ENCODE measurements at places on chromosomes 5 and 9.

DNA sequence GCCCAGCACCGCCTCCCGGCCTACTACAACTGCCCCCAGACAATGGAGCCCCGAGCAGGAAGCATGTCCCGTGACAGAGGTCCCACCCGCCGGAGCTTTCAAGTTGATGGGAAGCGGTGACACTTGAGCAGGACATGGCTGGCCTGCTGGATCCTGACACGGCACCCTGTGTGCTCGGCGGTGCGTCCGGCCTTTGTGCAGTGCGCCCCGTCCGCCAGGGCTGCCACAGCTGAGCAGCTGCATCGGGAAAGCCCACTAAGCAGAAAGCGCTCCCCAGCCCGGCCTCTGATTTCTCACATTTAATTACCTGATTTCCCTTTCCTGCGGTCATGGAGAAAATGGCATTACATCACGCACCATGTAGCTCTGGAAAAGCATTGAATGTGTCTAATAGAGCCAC is 611.9 kb downstream of the IRX1 start:
- DNase-seq, result no peak

DNA sequence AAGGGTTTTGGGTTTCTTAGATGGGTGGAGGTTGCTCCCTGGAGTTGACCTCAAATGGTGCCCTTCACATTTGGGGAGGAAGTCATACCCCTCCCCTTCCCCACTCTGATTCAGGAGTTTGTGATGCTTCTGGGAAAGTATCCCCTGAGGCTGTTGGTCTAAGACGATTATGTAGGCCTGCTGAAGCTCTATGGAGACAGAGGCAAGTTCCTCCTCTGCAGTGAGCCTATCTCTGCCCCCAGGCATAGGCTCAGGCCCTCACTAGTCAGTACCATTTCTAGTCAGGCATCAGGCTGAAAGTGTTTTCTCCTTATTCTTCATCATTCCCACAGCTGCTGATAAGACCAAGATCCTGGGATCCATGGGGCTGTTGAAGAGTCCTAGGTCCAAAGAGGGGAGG is 271.6 kb upstream of the NUDT12 start:
- DNase-seq, result no peak

DNA sequence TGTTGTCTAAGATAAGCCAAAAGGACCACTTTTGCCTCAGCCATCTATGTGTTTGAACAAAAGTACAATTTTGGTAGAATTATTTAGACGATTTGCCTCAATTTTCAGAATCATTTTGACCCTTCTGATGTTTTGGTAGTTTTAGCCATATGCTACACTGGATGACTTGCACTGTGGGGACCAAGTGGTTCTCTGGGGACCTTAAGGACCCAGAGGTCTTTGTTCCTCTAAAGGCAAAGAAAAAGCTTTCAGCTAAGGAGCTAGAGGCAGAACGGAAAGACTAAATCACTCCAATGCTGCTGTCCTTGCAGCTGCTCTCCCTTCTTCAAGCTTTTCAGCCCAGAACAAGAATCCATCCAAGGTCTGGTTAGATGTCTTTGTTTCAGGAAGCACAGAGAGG is 51.0 kb upstream of the APC start:
- no peak for DNase-seq

DNA sequence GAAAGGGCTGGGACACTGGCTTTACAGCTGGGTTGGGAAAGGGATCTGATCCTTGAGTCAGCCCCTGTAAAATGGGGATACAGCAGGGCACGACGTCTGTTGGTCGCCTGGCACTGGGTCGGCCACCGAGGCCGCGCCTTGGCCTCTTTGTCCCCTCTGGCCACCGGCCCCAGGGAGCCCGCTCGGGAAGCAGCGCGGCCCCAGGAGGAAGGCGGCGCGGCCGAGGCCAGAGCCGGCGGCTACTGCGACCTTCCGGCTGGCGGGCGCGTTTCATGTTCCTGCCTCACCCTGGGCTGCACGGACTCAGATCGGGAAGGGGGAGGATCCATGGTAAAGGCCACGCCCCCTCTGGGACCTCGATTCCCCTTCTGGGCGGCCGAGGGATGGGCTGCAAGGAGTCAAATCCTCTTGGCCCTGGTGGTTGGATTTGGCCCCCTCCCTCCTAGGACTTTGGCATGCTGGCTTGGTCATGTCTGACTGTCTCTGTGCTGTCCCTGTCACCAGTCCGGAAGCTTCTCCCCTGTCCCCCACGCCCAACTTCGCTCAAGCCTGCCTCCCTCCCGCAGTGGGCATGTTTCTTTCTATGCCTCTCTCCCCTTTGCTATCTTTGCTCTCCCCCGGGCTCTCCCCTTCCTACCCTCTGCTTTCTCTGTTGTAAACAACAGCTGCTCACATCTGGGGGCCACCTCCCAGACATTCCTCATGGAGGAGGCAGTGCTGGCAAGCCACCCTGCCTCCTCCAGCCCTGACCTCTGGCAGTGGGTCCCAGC is 25.8 kb downstream of the FPGS start:
- no peak for DNase-seq

- no peak for DNase-seq
Measured at GRCh38 chr9:78856144-78856543, 559.2 kb downstream of the PSAT1 start.

DNA sequence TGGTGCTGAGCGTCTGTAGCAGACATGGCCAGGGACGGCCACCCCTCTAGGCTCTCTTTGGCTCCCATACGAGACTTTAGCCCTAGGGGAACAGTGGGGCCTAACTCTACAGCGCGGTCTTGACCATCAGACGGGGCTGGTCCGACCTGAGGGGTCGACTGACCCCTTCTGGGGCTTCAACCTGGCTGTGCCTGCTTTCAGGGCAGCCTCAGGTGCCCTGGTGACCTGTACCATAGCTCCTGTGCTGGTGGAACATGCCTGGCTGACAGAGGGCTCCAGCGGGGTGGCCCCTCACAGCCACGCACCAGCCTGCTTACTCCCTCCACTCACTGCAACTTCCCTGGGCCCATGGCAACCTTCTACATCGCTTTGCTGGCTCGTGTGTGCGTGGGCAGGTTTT is 423.4 kb upstream of the SEMA6A start:
- DNase-seq, result no peak

DNA sequence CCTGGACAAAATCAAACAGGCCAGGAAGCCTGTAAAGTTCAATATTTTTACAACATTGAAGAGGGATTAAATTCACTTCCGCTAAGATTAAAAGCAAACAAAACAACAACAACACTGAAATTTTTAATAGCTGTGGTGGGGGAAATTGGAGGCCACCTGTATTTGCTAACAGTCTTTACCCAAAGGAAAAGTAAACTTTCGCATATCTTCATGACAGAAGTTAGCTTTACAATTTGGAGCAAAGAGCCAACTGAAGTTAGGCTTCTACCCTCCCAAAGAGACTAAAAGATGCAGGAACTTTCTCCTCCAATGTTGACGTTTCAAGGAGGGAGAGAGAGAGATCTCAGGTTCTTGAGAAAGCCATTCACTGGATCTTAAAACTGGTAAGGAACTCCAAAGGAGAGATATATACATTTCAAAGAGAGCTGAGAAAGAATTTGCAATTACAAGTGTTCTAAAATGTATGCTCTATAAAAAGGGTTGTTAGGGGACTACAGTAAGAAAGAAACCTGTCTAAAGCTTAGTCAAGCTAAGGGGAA is 349.2 kb upstream of the CDH9 start:
- DNase-seq, result no peak

DNA sequence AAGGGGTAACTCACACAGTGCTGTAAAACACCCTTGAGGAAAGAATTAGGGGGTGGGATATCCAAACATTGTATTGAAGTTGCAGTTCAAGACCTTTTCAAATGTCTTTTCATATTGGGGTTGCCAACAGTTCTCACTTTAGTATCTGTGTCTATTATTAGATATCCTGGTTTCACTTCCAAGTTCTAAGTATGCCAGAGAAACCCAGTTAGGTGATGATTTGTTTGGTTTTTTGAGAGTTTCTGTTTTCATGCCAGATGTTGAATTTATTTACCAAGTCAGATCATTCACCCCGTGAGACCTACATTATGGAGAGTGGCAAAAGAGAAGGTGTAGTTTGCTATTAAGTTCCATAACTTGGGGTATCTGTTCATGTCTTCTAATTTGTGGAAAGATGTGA is 64.5 kb downstream of the C9orf152 start:
- DNase-seq, result no peak

DNA sequence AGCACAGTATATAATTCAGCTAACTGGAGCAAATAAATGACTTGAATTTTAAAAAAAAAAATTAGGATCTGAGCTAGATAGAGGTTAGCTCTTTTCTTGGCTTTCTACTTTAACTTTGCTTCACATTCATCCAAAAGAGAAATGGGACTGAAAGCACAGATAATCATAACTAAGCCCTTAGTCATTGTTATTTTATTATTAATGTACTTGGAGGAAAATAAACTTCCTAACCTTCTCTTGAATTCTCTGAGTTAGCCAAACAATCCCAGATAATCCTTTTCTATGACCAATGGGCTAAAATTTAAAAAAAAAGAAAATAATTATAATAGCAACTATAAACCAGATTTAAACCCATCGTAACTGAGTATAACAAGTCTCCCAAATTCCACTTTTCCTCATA is 57.6 kb upstream of the RASA1 start:
- DNase-seq, result no peak

- no peak for DNase-seq
Measured at GRCh38 chr5:89120719-89121118, 237.7 kb upstream of the MEF2C start.

DNA sequence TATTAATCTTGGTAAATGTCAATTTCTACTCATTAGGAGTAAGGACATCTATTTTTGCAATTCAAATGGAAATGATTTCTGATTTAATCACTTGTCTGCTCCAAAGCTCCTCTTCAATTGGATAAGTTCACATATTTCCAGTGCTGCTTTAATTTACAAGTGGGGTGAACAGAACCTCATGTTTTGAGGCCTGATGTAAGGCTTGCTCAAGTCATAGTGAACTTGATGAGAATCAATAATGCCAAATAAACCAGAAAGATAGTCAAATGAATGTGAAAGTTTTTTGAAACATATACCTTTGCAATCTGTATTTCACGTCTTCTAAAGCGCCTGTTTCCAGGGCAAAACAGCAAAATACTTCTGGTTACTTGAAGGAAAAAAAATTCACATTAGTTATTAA is 15.4 kb upstream of the ACOT12 start:
- no peak for DNase-seq

GRCh38 chr5:10290438-10290837 is 17.3 kb downstream of the CMBL start:
- no peak for DNase-seq

DNA sequence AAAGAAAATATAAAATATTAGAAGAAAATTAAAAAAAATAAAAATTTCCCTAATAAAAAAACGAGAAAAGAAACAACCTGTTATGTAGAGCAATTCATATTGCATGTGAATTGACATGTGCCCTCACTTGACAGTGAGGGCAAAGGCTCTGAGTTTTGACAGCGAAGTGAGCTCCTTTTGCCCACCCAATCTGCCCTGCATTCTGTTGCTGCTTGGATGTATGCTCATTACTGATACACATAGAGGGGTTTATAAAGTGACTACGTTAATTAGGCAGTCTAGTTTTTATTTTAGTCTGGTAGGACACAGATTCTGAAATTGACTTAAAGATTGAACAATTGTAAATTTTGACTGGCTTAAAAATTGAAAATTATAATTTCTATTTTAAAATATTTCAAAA is 949.4 kb downstream of the TLE4 start:
- no peak for DNase-seq

GRCh38 chr5:9316733-9317132 is 229.1 kb downstream of the SEMA5A start:
- no peak for DNase-seq

DNA sequence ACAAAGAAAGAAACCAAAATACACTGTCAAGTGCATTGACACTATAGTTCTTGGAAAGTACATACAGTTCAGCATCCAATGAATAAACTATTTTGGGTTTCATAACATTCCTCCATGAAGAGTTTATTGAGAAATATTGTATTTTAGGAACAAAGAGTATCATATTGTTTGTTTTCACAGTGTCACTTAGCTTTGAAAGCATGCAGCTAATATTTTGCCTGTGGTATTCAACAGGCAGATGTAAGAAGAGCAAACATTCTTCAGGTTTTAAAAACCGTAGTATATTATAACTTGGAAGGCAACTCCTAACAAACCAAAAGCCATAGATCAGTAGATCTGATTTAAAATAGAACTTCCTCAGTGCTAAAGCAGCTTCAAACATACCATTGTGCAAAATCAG is 4.5 kb downstream of the PRELID2 start:
- DNase-seq, result peak; percentile 43

GRCh38 chr5:177510567-177511053 is 984 bp upstream of the DOK3 start:
- DNase-seq, result peak; percentile 36

GRCh38 chr5:120789918-120790317 is 325.8 kb downstream of the PRR16 start:
- DNase-seq, result no peak

DNA sequence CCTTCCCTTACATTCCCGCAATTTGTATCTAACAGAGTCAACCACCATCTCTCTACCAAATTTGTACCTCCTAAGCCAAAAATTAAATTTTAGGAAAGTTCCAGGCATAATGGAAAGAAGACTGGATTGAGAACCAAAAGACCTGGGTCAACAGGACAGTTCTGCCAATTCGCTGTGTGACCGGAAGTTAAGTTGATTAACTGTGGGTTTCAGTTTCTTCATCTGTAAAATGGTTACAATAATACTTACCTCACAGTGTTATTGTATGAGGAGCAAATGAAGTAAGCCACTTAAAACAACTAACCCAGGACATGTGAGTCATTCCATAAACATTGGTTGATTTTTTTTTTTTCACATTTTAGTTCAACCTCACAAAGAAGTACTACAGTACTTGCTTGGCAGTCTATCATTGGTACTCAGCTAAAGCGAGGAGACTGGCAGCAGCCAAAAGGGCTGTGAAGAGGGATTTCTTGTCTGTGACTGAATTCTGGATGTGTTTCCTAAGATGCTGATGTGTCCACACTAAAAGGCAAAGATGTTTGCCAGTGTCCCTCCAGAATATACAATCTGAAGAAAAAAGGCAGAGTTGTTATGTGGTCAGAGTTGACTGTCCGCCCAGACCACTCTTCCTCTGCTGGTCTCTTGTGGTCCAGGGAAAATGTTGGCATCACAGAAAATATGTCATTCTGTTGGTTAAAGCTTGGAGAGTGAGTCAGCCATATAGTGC is 198.6 kb downstream of the TLE1 start:
- no peak for DNase-seq

DNA sequence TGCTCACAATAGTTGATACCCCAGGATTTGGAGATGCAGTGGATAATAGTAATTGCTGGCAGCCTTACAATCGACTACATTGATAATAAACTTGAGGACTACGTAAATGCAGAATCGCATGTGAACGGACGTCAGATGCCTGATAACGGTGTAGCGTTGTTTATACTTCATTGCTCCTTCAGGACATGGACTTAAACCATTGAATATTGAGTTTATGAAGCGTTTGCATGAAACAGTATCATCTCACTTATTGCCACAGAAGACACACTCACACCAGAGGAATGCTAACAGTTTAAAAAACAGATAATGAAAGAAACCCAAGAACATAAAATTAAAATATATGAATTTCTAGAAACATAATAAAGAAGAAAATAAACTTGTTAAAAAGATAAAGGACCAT is 101.6 kb downstream of the GABBR2 start:
- no peak for DNase-seq

GRCh38 chr5:131096774-131097710 is 68.0 kb downstream of the HINT1 start:
- no peak for DNase-seq
